ENCODE measurements at places on chromosomes 11 and 22.

DNA sequence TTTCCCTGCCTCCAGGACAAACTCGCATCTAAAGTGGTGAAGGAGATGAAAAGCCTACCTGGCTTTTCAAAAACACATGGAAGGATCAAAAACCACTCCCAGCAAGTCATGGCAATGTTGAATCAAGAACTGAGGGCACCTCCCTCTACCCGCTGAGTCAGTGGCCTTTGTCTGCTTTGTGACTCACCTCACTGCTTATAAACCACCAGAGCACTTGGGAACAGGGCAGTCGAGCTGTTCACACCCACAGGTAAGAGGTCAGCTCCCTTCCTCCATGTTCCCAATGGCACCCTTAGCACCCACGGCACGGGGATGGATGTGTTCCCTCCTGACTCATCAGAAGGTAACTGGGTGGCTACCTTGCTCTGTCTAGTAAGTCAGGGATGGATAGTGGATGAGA is 21.7 kb downstream of the TENM4 start:
- no peak for DNase-seq

GRCh38 chr11:107787733-107788132 is 70.9 kb downstream of the SLC35F2 start:
- no peak for DNase-seq

- no peak for DNase-seq
Observed at GRCh38 chr11:120819003-120819402, 204.9 kb upstream of the TBCEL start.

- DNase-seq = no peak
Observed at GRCh38 chr11:1858154-1858553, 5.3 kb downstream of the LSP1 start.

GRCh38 chr22:47515384-47516125 is 753.1 kb downstream of the TBC1D22A start:
- no peak for DNase-seq

- DNase-seq = no peak
Observed at GRCh38 chr11:72631806-72632731, 42.2 kb downstream of the PDE2A start.

- DNase-seq = no peak
Observed at GRCh38 chr22:20937794-20938671, 20.8 kb downstream of the CRKL start.

All from iPS DF 19.7 (cell line).